ENCODE measurements at places on chromosomes 13 and 19.

DNA sequence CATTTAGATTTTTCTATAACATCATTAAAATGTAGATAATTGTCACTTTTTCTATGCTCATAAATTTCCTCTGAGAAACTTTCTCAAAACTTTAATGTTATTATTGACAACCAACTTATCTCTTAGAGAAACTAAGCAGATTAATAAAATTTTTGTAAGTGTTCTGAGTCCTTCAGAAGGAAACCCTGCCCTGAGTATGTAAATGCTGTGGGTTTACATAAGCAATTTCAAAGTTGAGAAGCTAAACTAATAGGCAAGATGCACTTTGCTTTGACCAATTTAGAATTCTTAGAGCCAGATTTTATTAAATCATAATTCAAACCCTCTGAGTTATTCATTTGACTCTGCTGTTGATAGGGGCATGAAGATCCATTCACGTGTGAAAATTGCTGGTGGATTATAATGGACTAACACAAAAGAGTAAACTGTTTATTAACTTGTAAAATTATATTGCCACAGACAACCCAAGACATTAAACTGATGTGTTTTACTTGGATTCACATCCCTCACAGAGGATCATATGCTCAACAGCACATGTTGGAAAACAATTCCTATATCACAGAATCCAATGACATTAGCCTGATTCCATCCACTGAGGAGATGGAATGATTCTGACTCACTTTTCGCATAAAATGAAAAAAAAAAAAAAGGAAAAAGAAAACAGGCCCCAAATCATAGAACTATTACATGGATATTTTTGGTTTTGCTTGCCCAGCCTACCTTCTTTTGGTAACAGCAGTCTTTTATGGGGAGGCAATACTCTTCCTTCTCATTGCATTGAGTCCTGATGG lies 453.7 kb upstream of the HTR2A start:
- DNase-seq: no peak

DNA sequence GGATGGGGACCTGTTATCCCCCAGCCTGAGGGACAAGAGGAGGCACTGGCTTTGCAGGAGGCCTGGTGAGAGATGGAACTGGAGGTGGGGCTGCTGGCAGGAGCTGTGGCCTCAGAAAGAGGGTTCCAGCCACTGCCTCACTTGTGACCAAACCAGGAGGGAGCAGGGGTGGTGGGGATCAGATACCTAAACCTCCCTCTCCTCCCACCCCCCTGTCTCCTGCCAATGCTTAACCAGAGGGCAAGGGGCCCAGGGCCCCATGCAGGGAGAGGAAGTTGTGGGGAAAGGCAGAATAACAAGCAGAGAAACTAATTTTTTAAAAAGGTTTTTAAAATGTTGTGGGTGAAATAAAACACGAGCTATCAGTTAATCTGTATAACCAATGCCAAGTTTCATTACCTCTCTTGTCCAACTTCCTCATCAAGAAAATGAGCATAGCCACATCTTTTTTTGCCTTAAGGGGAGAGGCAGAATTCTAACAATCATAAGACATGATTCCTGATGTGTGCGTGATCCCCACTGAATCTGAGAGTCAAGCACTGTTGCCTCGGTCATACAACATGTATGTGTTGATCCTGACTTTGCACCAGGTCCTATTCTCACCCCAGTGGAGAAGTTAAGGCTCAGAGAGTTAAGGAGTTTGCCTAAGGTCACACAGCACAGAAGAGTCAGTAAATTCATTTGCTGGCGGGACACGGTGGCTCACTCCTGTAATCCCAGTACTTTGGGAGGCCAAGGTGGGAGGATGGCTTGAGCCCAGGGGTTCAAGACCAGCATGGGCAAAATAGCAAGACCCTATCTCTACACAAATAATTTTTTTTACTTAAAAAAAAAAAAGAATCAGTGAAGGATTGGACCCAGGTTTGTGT lies 12.9 kb downstream of the FXYD5 start:
- DNase-seq: no peak

DNA sequence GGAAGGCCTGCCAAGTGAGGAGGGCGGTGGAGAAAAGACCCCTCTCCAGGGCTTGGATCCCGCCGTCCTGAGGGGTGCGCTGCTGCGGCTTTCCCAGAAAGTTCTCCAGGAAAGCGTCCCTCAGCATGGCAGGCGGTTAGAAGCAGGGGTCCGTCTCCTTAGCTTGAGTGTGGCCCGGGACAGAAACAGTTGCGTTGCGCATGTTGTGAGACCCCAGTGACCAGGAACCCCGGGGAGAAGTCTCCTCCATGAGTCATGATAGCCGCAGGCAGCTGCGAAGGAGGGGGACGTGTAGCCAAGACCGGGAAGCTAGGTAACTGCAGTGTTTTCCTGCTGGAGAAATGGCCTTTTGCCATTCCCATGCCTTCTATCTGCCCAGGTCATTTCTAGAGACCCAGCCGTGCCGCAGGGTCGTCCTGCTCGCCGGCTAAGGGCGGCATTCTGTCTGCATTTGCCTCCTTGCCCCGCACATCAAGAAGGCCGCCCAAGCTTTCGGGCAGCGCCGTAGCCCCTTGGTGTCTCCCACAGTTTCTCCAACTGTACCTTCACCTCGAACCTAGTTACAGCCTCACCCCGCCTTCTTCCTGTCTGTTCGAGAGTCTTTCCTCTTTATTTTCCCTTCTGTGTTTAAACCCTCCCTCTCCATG lies 64.3 kb downstream of the TM9SF2 start:
- DNase-seq: no peak

DNA sequence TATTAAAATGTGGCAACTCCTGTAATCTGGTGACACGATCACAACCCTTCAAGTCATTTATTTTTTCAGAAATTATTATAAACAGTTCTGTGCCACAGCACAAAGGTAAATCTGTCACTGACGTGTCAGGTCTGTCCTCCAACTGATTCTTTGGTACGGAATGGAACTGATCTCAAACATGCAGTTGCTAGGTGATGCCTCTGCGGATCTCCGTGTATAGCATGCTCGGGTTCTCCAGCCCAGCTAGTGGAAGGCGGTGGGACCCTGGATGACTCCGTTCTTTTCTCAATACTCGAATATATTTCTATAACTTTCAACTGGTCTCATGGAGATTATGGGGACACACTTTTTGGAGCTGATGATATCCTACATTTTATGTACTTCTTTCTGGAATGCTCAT lies 11.0 kb downstream of the RANBP3 start:
- no peak for DNase-seq

DNA sequence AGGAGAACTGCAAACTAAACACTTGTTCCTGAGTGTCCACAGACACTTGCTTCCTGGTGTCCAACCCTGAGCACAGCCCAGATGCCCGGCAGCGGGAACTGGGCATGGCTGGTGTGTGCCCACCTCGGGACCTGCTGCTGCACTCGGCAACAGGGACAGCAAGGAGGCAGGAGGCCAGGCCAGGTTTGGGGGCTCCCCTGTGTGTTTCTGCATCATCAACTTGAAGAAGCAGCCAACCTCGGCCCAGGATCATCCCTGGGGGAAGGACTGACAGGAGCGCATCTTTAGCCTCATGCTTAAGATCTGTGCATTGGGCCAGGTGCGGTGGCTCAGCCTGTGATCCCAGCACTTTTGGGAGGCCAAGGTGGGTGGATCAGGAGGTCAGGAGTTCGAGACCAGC lies 35.1 kb upstream of the LDLR start:
- DNase-seq: no peak

- DNase-seq: no peak
These were observed 678 bp downstream of the ISOC2 start for GRCh38 chr19:55460670-55461258.

DNA sequence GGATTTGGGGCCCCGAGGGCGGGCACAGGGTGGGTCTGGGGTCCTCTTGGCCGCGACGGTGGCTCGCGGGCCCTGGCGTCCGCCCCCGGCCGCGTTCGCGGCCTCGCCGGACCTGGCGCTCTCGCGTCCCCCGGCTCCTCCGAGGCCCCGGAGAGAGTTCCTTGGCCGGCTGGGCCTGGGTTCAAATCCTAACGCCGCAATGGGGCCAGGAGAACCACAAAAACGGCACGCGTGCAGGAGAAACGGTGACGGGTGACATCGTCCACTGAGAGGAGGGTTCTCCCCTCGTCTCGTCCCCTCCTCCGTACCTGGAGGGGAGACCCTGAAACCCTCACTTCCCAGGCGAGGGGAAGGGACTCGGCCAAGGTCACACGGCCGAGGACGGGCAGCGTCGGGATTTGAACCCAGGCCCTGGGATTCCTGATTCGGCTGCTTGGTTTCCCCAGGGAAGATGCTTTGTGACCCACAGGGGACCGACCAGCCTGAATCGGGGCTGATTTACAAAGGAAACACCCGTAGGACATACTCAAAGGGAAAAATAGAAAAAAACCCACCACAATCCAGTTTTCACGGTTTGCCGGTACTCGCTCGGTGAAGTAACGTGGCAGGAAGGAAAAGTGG lies 624 bp downstream of the SAFB start:
- no peak for DNase-seq

GRCh38 chr13:35228536-35228935 lies 248.0 kb downstream of the MAB21L1 start:
- no peak for DNase-seq

GRCh38 chr13:112697756-112698655 lies 8.2 kb downstream of the ATP11A start:
- no peak for DNase-seq

GRCh38 chr19:19597809-19598306 lies 20.6 kb downstream of the PBX4 start:
- no peak for DNase-seq

DNA sequence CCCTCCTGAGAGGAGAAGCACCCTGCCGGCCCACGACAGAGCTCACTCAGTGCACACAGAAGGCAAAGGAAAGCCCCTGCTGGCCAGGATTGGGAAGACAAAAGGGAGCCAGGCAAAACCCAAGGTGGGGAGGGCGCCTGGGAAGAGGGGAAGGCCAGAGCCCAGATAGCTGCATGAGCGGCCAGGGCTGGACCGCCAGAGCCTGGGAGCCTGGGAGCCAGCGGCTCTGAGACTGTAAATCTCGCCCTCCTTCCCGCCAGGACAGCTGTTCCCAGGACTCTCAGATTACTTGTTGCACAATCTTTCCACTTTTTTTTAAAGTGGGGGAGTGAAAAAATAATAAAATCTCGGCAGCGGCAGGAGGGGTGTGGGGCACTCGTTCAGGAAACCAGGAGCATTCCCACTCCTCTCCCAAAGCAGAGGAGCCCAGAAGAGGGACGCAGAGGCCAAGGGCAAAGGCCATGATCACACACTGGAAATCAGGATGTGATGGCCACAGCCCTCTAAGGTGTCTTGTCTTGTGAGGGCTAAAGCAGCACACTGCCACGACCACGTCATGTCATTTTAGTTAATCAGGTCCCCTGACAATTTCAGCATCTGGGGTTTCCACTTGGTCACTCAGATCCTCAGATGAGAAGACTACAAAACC lies 19.6 kb upstream of the EPHX3 start:
- DNase-seq: no peak

- DNase-seq: peak; percentile 45
These were observed at the start of gene GSX1 for GRCh38 chr13:27792393-27793218. TSS of gene GSX1 (plus strand) at chr13:27792483. CDS start at chr13:27792691, 208 bp downstream.

DNA sequence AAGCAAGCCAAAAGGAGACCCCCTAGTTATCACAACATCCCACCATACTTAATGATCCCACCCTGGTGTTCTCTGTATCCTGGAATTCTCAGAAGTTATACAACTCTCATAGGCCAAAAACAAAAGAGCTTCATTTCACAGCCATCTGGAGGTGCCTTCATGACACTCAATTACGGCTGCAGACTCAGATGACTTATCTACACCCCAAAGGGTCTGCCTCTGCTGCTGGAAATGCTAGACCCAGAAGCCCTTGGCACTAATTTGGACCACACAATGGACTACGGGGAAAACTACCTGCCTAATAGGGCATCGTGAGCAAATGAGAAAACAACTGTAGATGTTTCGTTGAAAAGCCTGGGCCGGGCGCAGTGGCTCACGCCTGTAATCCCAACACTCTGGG lies 40.2 kb downstream of the BRD4 start:
- DNase-seq: no peak

DNA sequence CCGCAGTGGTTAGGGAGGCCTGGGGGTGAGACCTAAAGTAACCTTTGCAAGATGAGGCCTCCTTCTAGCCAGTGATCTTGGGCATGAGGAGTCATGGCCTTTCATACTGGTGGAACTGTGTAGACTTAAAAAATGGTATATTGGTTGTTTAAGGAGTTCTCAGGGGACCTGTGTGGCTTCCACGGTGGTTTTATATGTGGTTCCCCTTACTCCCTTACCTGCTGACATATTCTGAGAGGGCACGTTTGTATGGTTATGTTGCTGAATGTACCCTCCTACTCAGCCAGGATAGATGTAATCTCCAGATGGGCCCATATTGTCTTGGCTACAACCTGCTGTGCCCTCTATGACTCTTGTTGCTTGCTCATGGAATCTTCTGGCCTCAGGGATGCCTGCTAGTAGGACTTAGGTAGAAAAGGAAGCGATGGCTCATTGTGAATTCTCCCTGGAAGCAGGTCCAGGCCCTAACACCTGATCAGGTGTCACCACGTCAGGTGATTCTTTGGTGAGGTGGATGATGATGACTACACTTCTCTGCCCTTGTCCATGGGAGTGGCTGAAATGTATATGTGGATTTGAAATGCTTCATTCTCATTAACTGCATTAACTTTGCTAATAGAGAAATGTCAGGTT lies 1.8 kb downstream of the ZNF460 start:
- DNase-seq: no peak

- DNase-seq: no peak
These were observed 91.1 kb downstream of the TUBA3C start for GRCh38 chr13:19090495-19090894.

- no peak for DNase-seq
These were observed 276.6 kb downstream of the KCTD12 start for GRCh38 chr13:76609643-76610042.

DNA sequence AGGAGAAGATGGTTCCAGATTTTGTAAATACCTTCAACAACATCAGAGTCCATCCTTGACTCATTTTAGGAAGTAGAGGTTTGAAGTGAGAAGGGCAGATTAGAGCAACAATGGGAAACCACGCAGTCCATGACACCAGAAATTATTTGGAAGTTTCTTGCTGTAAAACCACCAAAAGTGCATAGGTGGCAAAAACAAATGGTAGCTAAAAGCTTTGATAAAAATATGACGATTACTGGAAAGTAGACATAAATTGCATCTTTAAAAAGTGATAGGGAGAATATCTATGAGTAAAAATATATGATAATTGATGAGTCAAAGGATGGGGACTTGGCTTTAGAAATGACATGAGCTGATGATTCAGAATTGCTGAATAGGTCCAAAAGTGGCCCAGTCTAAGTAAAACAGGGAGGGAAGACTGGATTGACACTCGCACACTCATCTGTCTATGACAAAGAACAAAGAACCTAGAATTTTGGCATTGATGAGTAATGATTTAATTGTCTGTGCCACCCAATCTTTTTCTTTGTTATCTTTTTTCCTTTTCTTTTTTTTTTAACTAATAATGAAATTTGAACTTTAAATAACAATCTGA lies 472.2 kb downstream of the MYO16 start:
- DNase-seq: no peak

Data from pulmonary artery endothelial cell (primary cell).